Activated CD4-positive, CD25-positive, alpha-beta regulatory T cell (primary cell): ENCODE measurements at places on chromosomes 3 and 15.

DNA sequence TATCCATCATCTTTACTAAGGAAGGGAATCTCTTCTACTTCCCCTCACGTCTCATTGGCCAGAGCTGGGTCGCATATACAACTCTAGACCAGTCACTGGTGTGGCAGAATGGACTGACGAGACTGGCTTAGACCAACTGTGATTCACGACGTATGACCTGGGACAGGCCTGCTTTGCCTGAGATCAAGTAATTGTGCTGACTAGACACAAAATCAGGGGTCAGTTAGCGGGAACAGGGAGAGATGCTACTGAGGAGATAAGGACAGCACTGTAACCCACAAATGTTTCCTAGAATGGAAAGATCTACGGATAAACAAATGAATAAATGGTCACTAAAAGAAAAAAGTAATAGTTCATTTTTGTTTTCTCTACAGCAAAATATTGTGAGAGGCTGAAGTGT lies 308.3 kb downstream of the MAGI1 start:
- no peak for DNase-seq

- DNase-seq = no peak
Measured at GRCh38 chr3:168738527-168739325, 643.0 kb upstream of the GOLIM4 start.

GRCh38 chr3:127718916-127719290 lies 46.2 kb downstream of the ABTB1 start:
- DNase-seq = no peak

DNA sequence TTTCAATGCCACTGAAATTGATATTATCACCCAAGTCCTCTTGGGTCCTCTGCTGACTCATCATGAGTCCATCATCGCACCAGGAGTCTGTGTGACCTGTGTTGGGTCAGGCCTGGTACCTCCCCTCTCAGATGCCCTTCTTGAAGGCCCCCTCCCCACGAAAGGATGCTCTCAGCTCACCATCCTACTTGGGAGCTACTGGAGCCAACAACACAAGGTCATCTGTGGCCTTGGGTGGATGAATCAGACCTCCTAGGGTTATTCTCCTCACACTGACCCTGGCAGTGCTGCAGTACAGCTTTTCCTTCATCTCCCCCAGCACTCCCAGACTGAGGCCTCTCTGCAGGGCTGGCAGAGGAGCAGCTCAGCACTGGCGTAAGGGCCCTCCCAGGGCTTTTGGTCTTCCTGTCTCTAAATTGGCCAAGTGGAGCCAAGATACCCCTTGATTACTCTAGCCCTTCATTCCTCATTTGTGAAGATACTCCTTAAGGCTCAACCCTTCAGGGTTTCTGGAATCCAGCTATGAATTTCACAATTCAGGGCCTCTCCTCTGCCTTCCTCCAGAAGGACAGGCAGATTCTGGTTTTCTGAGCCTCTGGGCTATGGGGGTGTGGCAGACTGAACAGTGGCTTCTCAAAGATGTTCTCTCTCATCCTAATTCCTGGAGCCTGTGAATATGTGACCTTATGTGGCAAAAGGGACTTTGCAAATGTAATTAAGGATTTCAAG lies 80.7 kb upstream of the GSK3B start:
- no peak for DNase-seq

- no peak for DNase-seq
Measured at GRCh38 chr15:81373775-81374395, at the start of gene TMC3. TMC3 (minus strand) TSS chr15:81374213; CDS start chr15:81374077, 136 bp downstream.

GRCh38 chr15:48292458-48292857 lies 38.8 kb upstream of the DUT start:
- DNase-seq = no peak

DNA sequence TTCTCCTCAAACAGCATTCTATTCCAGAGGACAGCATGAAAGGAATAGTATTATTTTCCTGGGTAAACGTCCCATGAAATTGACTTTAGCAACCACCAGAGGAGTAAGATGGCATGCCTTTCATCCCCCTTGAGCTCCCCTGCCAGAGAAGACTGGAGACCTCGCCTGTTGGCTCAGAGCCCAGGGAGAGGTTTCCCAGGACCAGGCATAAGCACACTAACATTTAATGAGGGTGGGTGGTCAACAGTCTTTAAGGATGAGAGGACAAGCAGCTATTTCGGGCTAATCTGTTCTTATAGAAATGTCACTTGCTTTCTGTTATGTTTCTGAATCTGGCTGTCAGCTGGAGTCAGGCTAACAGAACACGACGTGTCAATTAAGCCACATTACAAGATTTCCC lies 390.5 kb downstream of the GABRG3 start:
- no peak for DNase-seq

- no peak for DNase-seq
Measured at GRCh38 chr15:85691350-85692240, 103.1 kb downstream of the KLHL25 start.

GRCh38 chr3:40128166-40128565 lies 181.3 kb upstream of the EIF1B start:
- DNase-seq = no peak

DNA sequence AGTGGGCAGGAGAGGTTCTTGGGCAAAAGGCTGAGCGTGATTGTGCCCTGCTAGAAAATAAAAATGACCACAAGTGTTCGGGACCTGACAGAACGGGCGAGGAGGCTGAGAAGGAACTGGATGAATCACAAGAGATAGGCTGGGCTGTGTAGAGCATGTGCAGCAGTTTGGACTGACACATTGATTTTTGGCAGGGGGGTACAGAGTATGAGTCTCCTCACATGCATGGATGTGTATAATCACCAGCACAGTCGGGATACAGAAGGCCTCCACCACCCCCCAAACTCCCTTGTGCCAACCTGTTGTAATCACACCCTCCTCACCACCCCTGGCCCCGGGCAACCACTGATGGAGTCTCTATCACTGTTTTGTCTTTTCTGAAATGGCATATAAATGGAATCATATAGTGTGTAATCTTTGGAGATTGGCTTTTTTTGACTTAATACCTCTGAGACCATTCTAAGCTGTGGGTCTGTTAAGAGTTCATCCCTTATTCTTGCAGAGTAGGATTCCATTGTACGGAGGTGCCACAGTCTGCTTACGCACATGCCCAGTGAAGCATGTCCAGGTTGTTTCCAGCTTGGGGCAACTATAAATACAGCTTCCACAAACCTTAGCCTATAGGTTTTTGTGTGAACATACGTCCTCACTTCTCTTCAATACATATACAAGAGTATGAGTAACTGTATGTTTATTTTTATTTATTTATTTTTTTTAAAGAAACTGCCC lies 438.8 kb downstream of the FOXP1 start:
- DNase-seq = no peak

GRCh38 chr15:51121118-51121517 lies 26.4 kb upstream of the TNFAIP8L3 start:
- no peak for DNase-seq

DNA sequence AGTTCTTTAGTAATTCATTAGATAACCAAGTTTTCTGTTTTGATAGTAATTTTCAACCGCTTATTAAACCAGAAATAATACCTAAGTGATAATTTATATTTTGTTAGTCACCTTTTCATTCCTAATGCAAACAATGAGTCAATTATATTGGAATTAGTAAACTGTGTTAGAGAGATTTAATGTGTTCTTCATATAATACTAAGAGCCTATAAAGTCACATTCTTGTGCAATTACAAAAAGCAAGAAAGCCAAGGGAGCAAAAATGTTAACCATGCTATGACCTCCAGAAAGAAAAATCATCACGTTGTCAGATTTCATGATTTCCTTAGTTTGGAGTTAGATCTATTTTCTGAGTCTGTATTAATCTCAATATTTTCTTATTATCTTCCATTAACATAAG lies 108.8 kb upstream of the SAMMSON start:
- no peak for DNase-seq

DNA sequence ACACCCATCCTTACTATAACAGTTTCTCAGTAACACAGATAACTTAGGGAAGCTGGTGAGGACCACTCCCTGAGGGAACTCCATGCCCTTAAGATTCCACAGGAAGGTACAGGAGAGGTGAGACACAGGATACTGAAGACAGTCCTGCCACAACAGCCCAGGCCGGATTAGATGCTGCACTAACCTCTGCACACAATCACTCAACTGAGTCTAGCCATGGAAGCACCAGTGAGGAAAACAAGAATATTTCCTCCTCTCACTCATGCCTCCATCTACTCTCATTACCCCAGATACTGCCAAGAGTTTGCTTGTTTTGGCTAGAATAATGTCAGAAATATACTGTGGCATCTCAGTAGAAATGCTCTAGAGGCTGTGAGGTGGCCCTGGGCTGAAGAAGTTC lies 3.7 kb downstream of the ANO10 start:
- DNase-seq = no peak

- DNase-seq = no peak
Measured at GRCh38 chr3:145735631-145736030, 425.4 kb downstream of the PLOD2 start.

- no peak for DNase-seq
Measured at GRCh38 chr15:59105854-59106253, 908 bp downstream of the CCNB2 start.

DNA sequence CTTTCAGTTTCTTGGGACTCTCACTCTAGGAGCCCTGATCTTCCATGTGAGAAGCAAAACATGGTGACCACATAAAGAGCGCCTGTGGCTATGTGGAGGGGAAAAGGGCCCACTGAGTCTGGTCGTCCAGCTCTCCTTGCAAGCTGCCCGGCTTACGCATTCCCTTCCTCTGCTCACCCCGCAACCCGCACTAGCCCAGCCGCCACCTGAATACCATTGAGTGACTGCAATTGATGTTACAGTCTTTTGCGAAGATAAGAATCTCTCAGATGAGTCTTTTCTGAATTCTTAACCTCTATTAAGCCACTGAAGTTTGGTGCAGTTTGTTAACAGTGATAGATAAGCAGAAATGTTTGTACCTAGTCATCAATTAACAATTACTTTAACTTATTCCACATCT lies 589.0 kb upstream of the DPPA4 start:
- no peak for DNase-seq

DNA sequence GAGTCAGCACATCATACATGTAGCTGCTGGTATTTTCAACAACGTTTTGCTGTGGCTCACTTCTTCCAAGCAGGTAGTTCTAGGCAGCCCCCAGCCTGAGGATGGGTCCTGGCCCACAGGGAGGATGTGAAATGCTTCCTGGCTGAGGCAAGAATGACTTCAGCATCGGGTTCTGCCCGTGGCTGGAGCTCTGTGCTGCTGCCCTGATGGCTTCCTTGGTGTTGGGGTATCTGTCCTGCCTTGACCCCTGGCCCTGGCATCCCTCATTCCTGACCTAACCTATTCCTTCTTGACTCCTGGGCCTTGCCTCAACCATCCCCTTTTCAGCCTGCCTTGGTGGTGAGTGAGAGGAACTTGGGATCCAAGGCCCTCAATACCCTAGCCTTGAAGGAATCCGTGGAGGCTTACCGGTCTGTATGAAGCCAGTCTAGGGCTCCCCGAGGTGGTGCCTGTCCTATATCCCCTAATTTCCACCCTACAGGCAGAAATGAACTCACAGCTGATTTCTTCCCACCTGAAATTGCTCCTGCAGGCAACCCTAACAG lies 300.6 kb downstream of the TLE3 start:
- no peak for DNase-seq

- DNase-seq = no peak
Measured at GRCh38 chr15:77119446-77119845, 48.5 kb upstream of the TSPAN3 start.

DNA sequence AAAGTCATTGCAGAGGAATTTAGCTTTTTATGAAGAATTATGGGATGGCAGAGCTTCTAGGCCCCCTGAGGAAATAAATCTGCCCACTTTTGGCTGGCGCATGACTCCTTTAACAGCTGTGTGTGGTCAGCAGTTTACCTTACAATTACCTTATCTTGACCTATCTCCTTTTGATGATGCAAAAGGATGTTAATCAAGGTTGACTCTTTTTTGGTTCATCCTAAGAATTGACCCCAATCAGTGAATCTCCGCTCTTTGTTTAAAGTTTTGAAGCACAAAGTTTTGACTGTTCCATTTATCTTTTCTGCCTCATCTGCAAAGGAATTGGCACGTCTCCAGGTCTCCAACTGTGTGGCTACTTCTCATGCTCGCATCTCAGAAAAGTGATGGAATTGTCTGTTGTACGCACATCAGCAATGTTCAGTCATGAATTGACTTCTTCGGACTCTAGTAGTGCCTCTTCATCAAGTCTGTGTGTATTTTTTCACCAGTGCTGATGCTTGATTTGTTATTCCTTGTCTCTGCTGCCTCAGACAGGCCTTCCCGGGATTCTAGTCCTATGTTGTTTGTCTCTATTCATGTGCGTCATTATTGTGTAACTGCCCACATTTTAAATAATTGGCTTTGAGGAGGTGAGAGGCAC lies 196.2 kb upstream of the CFAP20DC start:
- DNase-seq = no peak

- DNase-seq = no peak
Measured at GRCh38 chr15:79643393-79643792, 211.3 kb downstream of the MINAR1 start.

DNA sequence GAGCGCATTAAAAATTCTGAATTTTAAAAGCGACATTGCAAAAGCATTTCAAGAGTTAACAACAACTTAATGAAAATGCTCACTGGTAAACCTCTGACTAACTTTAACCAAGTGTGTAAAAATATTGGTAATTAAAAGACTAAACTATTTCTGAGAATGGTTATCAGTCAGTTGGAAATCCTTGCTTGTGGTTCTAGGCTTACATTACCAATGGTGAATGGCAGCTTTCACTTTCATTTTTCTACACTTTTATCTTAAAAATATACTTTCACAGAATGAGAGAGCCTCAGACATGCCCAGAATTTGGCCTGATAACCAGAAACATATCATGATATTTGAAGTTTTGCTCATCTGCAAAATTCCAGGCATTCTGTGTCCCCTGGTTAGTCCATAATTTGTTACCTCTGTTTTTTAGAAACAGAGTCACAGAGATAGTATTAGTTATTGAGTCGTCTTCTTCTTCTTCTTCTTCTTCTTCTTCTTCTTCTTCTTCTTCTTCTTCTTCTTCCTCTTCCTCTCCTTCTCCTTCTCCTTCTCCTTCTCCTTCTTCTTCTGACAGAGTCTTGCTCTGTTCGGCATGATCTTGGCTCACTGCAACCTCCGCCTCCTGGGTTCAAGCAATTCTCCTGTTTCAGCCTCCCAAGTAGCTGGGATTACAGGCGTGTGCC lies 5.5 kb upstream of the RNF111 start:
- DNase-seq = no peak

GRCh38 chr3:75395580-75396315 lies 268.4 kb upstream of the FRG2C start:
- DNase-seq = no peak

- no peak for DNase-seq
Measured at GRCh38 chr15:64224511-64224910, 61.7 kb upstream of the PPIB start.
